ENCODE measurements at places on chromosomes 6 and 20.
A peak's percentile ranks its signal among the peaks of the same experiment; 100 is the strongest.

- no peak for DNase-seq
Measured at GRCh38 chr6:15620611-15621010, 42.2 kb downstream of the DTNBP1 start.

DNA sequence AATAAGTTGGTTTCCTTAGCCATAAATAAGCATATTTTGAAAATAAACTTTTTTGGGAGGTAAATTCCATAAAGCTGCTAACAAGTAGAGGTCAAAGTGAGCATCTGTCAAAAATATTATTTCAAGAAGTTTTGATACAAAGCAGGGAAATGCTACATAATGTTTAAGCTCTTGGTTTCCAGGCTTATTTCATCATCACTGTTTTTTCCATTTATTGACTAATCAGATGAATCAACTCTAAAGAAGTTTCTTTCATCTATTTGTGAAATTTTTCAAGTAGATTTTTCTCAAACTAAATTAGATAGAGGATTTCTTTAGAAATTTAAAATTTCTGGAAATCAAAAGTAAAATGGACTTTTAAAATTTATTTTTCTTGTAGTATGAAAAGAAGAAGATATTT lies 89.5 kb upstream of the TBX18 start:
- no peak for DNase-seq

DNA sequence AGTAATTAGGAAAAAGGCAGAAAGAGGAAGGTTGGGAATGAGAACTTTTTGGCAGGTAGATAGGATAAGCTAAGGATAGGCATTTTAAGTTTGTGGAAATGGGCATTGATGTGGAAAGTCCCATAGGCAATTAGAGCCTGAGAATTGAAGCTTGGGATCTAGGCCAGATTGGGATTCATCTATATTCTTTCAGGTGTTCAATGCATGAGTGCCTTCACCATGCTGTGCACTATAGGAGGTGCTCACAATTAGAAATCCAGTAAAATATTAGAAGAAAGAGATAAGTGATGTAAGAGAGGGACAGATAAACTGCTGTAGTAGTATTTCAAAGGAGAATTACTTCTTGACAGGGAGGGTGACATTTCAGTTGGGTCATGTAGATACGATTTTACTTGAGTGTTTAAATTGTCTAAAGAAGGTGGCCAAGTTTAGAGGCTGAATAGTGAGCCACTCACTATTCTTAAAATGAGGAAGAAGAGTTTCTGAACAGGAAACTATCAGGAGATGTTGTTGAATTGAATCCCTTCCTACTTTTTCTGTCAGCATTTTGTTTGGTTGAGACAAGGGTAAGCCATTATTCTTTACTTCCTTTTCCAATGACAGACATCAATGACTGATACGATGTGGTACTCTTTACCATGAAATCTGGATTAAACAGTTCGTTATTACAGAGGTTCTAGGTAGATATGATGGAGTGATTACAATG lies 31.0 kb upstream of the CTAGE9 start:
- no peak for DNase-seq

DNA sequence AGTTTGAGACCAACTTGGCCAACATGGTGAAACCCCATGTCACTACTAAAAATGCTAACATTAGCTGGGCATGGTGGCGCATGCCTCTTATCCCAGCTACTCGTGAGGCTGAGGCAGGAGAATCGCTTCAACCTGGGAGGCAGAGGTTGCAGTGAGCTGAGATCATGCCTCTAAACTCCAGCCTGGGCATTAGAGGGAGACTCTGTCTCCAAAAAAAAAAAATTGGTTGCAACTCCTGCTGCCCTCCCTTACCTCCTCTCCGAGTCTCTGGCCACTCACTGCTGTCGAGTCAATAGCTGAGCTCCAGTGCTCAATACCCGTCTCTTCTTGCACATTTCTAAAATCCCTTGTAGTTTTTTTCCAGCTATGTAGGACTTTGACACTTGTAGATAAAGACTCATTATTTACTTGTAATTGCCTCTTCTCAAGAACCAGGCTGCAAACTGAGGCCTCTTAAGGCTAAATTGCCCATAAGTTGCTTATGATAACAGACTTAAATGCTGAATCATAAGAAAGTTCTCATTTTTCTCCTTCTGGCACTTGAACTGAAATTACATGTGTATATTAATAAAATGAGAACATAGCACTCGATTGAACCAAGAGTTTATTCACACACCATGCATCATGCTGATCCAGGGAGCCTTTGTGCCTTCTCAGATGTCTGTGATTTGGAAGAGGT lies 13.8 kb downstream of the HECA start:
- DNase-seq: no peak

- no peak for DNase-seq
Measured at GRCh38 chr6:23823421-23823820, 302.6 kb upstream of the NRSN1 start.

GRCh38 chr6:47698342-47698787 lies at the start of gene ADGRF4:
ADGRF4 (plus strand) TSS chr6:47698580; CDS start chr6:47707246, 8,666 bp downstream.
- peak; percentile 86 for DNase-seq

- DNase-seq: peak; percentile 9
Measured at GRCh38 chr6:71822625-71823024, 63.7 kb upstream of the RIMS1 start.

DNA sequence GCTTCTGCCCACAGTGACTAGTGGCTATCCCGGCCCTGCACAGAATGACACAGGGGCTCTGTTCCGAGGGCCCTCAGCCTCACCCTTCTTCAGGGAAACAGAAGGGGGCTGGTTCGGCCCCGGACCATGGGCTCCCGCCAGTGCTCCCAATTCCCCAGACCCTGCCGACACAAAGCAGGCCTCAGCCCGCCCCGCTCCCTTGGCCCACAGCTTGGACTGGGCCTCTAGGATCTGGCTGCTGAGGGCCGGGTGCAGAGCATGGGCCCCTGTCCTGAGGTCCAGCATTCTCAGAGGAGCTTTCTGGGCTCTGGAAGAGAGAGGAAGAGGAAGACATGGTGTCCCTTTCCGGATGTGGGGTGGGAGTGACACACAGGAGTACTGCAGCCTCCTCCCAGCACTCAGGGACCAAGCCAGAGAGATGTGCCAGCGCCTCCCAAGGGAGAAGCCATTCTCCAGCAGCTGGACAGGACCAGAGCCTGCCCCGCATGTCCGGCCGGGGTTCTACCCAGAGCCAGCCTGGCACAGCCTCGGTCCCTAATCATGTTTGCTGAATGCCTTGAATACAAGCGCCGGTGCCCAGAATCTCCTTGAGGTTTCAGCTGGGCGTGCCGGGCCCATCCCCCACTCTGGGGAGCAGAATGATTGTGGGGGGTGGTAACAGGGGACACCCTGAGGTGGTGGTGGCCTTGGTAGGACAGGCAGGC lies 23.9 kb downstream of the C20orf203 start:
- no peak for DNase-seq

GRCh38 chr6:28208111-28208659 lies 16.9 kb upstream of the ZSCAN9 start:
- DNase-seq: no peak

DNA sequence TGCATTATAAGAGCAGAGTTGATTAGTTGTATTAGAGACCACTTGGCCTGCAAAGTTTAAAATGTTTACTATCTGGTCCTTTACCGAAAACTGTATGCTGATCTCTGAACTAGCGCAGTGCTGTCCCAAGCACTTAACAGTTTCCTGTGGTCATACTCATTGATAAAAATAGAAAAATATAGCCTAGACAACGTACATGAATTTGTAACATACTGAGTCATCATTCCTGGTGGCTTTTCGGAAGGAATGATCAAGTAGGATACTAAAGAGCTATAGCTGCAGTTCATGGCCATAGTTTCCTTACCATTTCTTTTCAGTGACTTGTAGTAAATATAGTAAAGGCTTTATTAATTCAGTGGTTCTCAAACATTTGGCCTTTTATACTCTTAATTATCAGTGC lies 18.4 kb downstream of the TTK start:
- DNase-seq: peak; percentile 3

GRCh38 chr6:117074672-117075071 lies 190.7 kb upstream of the VGLL2 start:
- no peak for DNase-seq

DNA sequence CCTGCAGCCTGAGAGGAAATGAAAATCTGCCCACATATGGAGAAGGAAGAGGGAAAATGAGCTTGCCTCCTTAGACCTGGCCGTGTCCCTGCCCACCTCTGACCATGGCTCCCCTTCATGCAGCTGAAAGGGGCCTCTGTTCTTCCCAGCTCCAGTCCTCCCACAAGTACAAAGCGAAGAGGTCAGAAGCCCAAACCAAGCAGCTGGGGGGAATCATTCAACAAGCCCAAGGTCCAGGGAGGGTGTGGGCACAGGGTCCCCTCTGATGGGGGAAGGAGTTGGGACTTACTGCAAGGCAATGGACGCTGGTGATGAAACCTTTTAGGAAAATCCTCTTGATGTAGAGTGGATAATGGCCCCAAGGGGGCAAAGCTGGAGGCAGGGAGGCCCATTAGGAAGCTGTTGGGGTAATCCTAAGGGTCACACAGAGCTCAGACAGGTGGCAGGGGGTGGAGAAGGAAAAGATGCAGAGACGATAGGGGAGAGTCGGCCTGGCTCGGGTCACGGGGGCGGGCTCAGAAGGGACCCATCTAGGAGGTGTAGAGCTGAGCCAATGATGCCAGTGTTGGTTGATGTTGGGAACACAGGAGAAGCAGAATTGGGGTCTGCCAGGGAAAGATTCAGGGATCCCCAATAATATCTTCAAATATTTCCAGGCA lies 16.1 kb upstream of the GRM4 start:
- DNase-seq: no peak

- no peak for DNase-seq
Measured at GRCh38 chr20:5688431-5688972, 61.7 kb upstream of the SHLD1 start.

DNA sequence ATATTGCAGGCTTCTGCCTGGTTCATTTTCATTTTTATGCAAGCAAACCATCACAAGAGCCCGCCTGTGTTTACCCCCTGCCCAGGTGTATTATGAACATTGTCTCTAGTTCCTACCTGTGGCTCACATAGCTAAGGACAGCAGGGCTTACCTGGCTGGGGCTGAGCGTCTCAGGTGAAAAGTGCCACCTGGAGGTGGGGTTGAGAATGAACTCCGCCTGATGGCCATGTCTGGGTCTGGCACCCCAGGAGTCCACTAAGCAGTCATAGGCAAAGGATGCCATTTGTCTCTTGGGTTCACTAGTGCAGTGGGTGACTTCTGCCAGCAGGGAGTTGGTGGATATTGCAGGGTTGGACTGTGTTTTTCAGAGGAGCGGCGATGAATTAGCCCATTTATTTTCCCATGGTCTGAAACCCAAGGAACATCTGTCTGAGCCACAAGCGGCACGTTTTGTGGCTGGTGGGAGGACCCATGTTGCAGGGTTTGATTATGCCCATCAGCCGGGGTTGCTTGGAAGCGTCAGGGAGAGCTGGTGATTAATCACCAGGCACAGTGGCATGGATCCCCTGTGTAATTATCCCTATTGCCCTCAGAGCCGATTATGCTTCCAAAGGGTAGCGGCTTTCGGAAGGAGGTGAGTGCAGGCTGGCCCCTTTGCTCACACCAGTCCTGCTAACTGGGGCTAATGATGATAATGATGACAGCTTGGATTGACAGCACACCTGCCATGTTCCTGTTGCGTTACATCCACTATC lies 92.1 kb downstream of the CDH26 start:
- DNase-seq: peak; percentile 56

- peak; percentile 97 for DNase-seq
Measured at GRCh38 chr6:10747251-10747972, at the start of gene TMEM14B. TMEM14B (plus strand) TSS chr6:10747805; CDS start chr6:10749246, 1,441 bp downstream.

DNA sequence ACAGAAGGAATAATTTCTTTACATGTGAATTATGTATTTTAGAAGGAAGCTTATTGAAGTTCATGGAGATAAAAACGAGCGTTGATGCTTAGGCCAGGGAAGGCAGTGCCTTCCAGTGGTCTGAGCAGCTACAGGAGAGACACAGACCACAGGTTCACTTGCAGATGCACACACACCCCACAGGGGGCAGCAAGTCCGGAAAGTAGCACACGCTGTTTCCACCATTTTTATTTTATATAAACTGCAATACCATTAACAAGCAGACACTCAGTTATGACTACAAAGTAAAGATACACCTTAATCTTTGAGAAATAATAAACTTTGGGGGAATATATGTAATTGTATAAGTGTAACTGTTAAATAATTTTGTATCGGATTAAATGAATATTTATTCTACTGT lies 13.5 kb upstream of the DACT2 start:
- peak; percentile 34 for DNase-seq

GRCh38 chr6:45712786-45713185 lies 302.9 kb downstream of the CLIC5 start:
- DNase-seq: no peak

DNA sequence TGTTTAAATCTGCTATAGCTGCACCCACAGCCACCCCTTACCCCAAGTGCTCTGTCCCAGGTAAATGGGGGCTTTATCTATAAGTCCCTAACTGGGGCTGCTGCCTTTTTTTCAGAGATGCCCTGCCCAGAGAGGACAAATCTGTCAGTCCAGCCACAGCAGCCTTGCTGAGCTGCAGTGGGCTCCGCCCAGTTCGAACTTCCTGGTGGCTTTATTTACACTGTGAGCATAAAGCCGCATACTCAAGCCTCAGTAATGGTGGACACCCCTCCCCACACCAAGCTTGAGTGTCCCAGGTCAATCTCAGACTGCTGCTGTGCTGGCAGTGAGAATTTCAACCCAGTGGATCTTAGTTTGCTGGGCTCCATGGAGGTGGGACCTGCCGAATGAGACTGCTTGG lies 505.2 kb downstream of the CBLN4 start:
- DNase-seq: no peak

GRCh38 chr6:144265390-144265789 lies 19.7 kb upstream of the UTRN start:
- peak; percentile 81 for DNase-seq

DNA sequence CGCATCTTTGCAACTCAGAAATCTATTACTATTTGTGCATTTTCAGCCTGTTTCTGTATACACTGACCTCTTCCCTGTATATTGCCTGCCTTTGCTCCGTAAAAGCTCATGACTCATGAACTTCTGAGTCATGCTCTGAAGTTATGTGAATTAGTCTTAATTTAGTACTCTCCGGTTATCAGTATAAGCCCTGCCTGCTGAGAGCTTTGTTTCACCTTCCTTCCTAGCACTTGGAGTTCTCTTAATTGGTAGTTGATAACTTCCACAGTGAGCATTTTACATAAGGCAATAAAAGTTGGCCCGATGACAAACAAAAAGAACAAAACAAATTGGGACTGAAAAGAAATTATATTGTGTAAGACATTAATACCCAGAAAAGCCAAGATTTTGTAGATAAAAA lies 231.4 kb downstream of the GJA1 start:
- DNase-seq: peak; percentile 48

DNA sequence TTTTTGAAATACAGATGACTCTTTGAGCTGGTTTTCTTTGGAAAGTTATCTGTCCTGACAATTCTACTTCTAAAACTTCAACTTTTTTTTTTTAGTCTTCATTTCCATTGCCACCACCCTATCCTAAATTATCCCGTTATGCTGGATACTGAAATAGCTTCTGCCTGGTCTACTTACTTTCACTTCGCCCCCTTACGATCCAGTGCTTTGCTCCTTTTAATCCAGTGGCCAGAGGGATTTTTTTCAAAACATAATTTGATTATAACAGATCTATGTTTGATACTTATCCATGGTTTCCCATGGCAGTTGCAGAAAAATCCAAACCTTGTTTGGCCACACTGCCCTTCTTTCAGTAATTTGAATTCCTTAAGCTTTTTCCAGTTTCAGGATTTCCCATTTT lies 27.4 kb downstream of the ASXL1 start:
- no peak for DNase-seq

- peak; percentile 39 for DNase-seq
Measured at GRCh38 chr20:48339190-48339985, 488.4 kb downstream of the PREX1 start.

All from kidney tubule cell (primary cell).